ENCODE measurements at places on chromosomes 7 and 10.

GRCh38 chr10:43089519-43089918 lies 12.7 kb downstream of the RET start:
- no peak for DNase-seq

- DNase-seq: peak; percentile 42
Observed at GRCh38 chr7:35519971-35520809, 174.7 kb downstream of the HERPUD2 start.

- no peak for DNase-seq
Observed at GRCh38 chr7:961546-962400, 7.3 kb upstream of the ADAP1 start.

DNA sequence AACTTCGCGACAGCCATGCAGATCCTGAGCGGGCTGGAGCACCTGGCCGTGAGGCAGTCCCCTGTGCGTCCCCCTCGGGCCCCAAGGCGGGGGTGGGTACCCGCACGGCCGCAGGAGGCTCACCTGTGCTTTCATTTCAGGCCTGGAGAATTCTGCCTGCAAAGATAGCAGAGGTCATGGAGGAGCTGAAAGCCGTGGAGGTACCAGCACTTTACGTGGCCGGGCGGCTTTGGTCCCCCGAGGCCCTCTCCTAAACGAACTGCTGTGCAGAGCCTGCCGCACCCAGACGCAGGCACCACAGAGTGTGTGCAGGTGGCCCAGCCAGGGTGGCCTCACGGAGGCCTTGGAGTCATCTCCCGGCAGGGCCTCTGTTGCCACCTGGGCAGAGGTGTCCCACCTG lies 11.1 kb upstream of the UTF1 start:
- DNase-seq: no peak

DNA sequence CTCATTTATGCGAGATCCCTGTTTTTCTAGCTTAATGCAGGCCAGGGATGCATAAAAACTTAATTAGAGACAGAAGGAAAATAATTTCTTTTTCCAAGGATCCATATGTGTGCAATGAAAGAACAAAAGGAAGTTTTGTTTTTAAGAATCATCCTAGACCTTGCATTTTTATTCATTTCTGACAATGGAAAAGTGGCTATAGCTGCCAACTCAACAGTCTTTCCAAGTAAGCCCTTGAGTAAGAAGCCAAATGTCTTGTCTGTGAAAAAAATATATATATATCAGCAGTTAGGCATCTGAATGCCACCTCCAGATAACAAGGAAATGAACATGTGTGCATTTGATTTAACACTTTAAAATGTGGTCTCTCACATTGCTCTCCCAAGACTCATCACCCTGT lies 1397.6 kb downstream of the GATA3 start:
- no peak for DNase-seq

DNA sequence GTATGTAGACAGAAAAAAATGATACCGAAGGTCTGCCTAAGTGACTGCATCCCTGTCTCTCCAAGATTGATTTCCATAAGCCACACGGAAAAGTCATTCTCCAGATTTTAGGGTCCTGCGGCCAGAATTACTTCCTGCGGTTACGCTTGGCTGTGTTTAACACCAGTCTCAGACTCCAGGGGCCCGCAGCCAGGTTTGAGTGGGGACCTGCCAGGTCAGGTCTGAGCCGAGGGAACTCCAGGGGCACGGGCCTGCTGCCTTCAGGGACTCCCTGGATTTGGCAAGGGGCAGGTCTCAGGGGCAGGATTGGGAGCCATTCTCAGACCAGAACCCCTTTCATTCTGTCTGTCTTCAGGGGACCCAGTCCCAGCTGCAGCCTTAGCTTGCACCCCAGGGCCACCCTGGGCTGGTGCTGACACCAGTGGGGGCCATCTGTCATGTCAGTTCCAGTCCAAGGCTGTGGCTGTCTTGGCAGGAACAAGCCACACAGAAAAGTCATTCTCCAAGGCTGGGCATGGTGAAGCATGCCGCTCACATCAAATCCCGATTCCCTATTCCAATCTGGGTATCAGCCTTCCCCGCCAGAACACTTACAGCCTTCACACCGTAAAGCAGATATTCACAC lies 39.0 kb downstream of the TMEM120A start:
- no peak for DNase-seq

GRCh38 chr10:93547522-93547921 lies 18.9 kb upstream of the FFAR4 start:
- no peak for DNase-seq

DNA sequence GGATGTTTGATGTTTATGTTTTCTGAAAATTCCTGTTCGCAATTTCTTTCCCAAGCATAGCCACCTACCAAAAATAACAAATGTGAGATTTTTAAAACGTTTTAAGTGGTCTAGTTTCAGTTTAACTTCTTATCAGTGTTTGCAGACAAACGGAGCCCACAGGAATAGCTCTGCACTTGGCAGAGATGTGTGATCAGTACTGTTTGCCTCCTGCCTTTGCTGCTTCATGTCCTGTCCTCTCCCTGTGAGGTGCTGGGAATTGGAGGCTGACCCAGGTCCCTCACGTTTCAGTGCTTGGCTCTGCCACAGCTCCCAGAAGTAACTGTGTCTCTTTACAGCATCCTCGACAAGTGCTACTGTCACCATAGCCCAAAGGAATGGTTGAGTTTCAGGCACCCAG lies 1.2 kb downstream of the UCN3 start:
- no peak for DNase-seq

DNA sequence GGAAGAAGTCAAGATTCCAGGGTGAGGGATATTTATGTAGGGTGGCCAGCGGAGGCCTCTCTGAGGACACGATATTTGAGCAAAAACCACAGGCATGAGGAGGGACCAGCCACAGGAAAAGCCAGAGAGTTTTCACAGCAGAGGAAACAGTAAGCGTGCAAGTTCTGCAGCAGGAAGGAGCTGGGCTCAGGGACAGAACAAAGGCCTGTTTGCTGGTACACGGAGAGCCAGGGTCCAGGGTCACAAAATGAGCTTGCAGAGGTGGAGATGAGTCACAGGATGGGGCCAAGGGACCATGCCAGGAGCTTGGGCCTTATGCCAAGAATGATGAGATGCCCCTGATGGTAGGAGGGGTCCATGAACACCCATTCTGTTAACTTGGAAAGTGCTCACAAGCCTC lies 283.5 kb downstream of the PLXNA4 start:
- DNase-seq: no peak

- DNase-seq: no peak
Observed at GRCh38 chr7:78777829-78778228, 675.6 kb downstream of the MAGI2 start.

- DNase-seq: no peak
Observed at GRCh38 chr10:121753726-121754476, 155.7 kb upstream of the FGFR2 start.

DNA sequence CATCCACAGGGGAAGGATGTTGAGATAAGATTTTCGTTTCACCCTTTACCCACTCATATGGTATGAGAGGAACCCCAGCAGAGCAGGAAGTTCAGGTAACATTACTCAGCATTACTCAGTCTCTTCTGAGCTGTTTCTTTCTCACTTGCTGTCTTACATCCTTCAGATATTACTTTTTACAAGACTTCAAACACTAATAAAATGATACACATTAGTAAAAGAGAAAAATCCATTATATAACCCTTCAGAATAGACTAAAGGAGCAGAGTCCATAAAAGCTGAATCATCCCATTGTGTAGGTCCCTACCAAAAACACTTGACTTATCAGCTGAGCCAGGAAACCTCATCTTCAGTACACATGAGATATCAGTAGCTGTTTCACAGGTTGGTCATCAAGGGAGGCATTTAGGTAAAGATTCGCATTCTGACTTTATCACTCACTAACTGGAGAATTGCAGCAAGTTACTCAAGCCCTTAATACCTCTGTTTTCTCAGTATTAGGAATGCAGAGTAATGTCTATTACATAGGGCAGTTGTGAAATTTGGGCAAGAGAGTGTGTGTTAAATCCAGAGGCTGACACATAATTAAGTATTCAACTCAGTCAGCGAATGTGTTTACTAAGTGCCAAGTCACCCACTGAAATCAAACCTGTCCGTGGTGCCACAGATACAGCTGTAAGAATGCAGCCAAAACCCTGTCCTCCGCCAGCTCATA lies 44.7 kb downstream of the KLF6 start:
- DNase-seq: no peak

DNA sequence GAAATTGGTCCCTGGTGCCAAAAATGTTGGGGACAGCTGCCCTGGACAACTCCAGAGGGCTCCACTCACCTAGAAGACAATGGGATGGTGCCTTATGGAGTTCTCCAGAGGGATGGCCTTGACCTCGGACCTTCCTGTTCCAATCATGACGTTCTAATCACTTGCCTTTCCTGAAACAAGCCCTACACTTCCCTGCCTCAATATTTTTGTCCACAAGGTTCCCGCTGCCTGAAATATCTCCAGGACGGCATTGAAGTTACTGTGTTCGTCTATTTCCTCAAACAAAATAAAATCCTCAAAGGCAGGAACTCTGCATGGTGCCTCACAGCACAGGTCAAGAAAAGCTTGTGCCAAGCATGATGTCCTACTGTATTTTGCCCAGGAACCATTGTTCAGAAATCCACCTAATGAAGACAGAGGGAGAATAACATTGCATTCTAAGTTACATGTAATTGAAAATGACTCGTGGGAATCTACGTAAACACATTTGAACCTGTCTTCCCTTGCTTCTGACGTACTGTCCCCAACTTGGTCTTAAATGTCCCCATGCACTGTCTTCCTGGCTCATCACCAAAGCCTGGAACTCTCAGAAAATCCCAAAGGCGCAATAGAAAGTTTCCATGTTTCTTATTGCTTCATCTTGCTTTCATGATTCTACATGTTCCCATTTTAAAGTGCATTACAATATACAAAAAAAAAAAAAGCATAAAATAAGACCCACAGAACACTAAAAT lies 342.3 kb upstream of the NRP1 start:
- DNase-seq: no peak

DNA sequence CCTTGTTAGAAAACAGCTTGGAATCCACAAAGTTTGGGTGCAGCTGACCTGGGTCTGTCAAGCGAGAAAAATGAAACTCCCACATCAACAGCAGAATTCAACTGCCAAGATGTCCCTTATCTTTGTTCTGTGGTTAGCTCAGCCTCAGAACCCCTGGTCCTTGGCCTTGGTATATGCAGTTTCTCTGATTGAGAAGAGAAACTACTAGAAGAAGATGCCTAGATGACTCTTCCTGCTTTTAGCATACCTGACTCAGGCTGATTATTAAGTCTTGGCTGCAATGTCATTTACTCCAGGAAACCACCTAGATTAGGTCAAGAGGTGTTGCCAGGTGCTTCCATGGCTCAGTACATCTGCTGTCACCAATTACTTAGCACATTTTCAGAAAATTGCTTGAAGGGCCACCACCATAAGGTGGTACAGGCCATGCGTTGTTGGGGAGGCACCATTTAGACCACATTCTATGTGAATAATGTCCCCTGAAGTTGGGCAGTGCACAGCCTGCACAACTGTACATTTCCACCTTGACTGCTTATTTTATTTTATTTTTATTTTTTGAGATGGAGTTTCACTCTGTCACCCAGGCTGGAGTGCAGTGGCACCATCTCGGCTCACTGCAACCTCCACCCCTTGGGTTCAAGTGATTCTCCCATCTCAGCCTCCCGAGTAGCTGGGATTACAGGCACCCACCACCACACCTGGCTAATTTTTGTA lies 59.4 kb upstream of the ZNF438 start:
- no peak for DNase-seq

DNA sequence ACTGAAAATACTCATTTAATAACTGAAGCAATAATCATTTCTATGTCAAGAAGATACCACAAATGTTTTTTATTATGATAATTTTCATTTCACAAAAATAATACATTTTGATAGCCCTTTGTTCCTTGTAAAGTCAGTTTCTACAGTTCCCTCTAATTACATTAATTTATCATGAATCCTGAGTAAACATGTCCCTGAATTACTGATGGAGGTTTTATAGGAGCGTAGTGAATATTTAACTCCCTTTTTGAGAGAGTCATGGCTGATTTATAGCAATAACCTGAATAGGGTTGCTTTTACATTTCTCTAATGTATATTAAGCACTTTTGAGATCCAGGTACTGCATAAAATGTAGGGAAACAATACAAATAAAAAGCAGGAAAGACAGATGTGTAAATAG lies 216.0 kb upstream of the DKK1 start:
- no peak for DNase-seq

GRCh38 chr7:154791611-154792010 lies 211.3 kb downstream of the PAXIP1 start:
- no peak for DNase-seq

GRCh38 chr10:63636812-63637211 lies 115.6 kb downstream of the REEP3 start:
- DNase-seq: no peak

DNA sequence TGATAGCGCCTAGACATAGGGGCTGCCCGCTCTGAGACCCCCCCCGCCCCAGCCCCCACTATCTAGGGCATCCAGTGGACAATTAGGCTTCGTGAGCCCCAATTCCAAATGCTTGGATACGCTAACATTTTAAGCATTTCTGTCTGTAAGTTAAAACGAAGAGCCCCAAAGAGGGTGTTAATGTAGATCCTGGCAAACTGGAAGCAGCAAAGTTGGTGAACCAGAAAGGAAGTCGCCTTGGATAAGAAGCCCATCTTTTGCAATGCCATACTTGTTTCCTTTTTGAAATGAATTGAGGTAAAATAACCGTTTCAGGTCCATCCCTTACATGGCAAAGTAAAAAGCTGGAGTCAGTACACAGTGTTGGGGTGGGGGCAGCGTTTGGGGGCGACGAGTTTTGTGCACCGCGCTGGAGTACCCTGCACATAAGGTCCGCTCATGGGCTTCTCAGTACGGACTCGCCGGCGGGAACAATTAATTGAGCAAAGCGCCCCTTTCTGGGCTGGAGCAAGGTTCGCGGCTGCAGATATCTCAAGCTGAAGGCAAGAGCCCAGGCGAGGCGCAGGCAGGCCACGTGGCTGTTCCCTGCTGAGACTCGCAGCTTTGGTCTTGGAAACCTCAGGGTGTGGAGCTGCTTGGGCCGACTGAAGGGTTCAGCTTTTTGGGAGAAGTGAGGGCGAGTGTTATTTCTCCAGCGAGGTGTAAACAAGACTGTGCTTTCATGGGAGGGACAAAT lies 1.4 kb upstream of the TWIST1 start:
- DNase-seq: no peak

- DNase-seq: no peak
Observed at GRCh38 chr7:105916603-105917002, 40.2 kb upstream of the ATXN7L1 start.

DNA sequence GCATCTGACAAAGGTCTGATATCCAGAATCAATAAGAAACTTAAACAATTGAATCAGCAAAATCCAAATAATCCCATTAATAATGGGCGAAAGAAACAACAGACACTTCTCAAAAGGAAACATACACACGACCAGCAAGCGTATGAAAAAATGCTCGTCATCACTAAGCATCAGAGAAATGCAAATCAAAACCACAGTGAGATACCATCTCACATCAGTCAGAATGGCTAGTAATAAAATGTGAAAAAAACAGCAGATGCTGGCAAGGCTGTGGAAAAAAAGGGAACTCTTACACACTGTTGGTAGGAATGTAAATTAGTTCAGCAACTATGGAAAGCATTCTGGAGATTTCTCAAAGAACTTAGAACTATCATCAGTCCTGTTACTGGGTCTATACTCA lies 496.7 kb downstream of the SH2D4B start:
- DNase-seq: no peak

- DNase-seq: no peak
Observed at GRCh38 chr10:8042721-8043568, 11.5 kb upstream of the GATA3 start.
